NCI-H1417 (cell line): ENCODE measurements at places on chromosomes 1 and 21.

GRCh38 chr1:58768971-58769808, 14.7 kb downstream of the JUN start:
- DNase-seq, result peak; percentile 72

DNA sequence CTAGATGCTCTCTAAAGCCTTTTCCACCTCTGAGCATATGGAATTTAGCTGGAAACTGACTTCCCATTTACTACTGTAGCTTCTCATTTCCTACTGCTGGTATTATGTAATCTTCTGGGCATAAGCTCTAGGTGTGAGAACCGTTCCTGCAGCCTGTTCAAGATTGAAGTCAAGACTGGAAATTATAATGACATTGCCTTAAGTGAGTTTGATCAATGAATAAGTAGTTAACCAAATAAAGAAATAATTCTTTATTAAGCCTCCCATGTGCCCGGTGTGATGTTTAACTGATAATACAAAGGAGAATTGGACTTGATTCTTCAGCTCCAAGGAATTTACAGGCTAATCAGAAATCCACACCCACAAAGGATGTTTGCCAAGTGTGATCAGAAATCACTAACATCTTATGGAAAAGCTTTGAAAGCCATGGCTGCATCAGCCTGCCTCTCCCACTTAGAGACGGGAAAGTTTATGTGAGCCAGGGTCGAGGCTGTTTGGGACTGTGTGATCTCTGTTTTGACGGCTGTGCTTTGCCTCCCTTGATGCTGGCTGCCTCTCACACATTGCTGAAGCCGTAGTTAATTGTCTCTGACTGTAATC, 36.4 kb upstream of the PRELP start:
- no peak for DNase-seq

- no peak for DNase-seq
Observed at GRCh38 chr21:33418691-33419090, 15.5 kb downstream of the IFNGR2 start.

GRCh38 chr1:44723064-44723463, 7.9 kb downstream of the RNU5D-1 start:
- DNase-seq, result no peak

DNA sequence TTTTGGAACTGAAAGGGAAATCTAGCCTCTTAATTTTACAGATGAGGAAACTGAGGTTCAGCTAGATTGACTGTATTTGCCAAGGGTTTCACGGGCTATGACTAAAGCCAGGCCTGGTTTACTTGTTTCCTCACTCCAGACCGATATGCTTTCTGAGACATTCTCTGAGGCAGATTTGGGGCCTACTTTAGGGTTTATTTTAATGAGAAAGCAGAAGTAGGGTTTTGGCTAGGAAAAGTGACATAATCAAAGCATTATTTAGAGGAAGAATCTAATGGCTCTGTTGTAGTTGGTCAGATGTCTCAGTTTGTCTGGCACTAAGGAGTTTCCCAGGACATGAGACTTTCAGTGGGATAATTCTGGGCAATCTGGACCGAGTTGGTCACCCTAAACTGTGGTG, 1.5 kb upstream of the RPTN start:
- no peak for DNase-seq
